ENCODE measurements at places on chromosomes 3 and 15.

GRCh38 chr15:100762913-100763834, 116.5 kb upstream of the ALDH1A3 start:
- no peak for DNase-seq

DNA sequence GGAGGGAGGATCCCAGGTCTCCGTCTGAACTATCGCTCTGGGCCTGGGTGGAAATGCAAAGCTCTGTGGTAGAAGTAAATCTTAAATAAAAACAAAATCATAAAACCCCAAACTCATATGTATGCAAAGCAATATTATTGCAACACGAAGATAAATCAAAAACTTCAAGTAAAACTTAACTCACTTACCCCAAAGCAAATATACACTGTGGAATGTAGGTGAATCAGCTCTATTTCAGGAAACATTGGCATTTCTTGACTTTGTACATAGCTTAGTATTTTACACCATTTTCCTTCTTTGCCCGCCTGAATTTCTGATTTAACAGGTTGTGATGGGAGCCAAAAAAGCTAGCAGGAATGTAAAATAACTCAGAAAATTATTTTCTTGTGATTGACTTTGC, 126.2 kb downstream of the TPRG1 start:
- no peak for DNase-seq

- no peak for DNase-seq
Observed at GRCh38 chr3:58633157-58633865, 33.3 kb downstream of the FAM3D start.

GRCh38 chr3:149701206-149701976, 43.6 kb upstream of the WWTR1 start:
- no peak for DNase-seq

- DNase-seq, result no peak
Observed at GRCh38 chr3:20462226-20462625, 276.2 kb upstream of the SGO1 start.

DNA sequence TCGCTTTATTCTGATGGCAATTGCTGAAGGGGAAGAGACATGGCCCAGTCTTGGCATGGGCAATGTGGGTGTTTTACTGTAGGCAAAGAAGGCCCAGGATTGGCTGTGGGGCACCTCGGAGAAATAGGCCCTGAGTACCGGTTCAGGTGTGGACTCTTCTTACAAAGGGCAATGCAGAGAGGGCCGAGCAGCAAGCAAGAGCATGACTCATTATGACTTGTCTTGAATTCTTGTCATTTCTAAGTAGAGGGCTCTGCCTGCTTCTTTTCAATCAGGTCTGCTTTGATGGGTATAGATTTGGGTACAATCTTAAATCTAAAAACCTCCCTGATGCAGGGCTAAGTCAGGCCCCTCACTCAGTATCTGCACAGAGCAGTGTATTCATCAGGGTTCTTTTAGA, 14.8 kb upstream of the BUB1B start:
- no peak for DNase-seq

DNA sequence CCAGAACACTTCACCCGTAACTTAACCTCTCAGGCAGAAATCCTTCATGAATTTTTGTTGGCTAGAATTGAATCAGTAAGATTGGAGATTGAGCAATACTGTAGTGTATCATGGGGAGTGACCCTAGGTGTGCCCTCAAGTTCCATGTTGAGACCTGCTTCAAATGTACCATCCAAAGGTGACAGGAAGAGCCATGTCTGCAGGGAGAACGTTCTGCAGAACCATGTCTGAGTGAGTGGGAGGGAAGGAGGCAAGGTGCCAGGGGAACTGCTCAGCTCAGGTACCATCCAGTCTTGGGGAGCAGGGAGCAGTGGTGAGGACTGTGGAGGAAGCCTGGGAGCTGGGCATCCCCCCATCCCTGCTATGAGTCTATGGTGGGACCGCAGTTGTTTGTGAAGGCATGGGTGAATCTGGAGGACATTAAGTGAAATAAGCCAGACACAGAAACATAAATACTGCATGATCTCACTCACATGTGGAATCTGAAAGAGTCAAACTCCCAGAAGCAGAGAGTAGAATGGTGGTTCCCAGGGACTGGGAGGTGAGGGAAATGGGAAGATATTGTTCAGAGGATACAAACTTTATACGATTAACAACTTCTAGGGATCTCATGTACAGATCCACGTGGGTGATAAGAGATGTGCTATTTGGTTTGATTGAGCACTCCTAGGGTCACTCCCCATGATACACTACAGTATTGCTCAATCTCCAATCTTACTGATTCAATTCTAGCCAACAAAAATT, 23.3 kb downstream of the CFAP161 start:
- no peak for DNase-seq

- DNase-seq, result no peak
Observed at GRCh38 chr3:185713015-185713414, 111.8 kb downstream of the IGF2BP2 start.

- no peak for DNase-seq
Observed at GRCh38 chr3:61579685-61580084, 18.3 kb downstream of the PTPRG start.

DNA sequence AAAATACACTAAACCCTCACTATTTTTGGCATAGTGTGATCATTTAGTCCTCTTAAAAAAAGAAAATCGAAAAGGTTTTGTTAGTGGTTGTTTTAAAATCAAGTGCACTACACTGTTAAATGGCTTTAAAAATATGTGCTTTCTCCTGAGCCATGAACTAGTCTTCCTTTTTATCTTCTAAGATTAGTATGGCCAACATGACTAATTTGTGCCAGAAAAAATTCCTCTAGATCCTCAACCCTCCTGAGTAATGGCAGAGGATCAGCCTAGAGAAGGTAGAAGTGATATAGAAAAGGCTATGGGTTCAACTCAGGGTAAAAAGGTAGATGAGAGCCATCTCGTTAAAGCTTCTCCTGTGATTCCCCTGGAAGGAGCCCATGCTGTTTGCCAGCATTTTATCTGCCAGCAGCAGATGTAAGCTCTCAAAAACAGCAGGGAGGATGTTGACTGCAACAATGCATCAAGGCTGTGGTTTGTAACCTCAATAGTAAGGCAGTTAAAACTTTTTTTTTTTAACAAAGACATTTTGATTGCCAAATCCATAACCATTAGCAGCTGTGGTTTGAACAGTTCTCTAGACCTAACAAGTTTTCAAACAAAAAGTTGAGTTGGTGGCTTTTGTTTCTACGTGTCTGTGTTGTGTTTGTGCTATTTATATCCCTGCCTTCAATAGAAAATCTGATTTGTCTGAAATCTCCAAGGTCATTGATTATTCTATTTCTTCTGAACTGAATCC, 30.2 kb upstream of the ZNF609 start:
- no peak for DNase-seq

DNA sequence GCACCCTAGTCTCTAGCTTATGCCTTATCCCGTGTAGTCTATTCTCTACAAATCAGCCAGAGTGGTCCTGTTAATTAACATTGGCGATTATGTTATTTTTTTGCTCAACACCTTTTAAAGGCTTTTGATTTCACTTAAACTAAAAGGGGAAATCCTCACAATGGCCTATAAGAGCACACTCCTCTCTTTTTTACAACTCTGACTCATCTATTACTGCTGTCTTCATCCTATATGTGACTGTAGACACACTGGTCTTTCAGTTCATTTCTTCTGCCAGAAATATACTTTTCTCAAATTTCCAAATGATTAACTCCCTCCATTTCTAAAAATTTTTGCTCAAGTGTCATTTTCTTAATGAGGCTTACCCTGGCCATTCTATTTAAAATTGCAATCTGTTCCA, 143.4 kb downstream of the NSUN3 start:
- DNase-seq, result no peak

- DNase-seq, result no peak
Observed at GRCh38 chr3:141103067-141103466, 51.9 kb downstream of the SPSB4 start.

DNA sequence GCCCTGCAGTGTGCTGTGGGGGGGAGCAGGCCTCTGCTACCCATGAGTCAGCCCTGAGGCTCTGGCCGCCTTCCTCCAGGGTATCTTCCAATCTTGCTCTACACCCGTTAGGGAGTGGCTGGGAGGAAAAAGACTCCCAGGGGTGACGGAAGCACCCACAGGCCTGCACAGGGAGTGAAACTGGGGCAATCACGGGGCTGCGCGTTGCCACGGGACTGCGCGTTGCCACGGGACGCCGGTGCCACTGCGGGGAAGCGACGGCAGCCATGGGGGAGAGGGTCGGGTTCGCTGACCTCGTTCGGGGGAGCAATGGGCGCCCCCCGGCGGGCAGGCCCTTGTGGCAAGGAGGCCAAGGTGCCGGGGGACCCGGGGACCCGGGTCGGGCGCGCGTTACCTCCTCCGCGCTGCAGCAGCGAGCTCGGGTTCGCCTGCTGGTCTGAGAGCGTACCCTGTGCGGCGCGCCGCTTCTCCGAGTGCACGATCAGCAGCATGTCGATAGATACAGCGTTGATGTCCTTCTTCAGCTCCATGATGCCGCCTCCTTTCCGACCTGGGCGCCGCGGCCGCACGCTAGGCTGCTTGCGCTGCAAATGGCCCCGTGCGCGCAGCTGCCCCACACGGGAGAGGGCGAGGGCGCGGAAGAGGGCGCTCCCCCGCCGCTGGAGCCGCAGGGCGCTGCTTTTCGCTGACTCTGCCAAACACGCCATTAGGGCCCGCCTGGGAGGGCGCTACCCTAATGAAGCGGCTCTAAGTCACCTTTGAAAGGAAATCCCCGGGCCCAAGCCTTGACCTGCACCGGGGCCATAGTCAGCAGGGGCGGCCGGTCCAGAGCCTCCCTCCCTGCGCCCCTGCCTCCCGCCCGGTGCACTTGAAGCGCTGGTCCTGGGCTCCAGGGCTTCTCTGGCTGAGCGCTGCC, at the start of gene KY:
KY (minus strand) TSS at position 592 of the 916 bp plus-strand sequence; CDS start at position 530, 62 bp downstream.
- no peak for DNase-seq

DNA sequence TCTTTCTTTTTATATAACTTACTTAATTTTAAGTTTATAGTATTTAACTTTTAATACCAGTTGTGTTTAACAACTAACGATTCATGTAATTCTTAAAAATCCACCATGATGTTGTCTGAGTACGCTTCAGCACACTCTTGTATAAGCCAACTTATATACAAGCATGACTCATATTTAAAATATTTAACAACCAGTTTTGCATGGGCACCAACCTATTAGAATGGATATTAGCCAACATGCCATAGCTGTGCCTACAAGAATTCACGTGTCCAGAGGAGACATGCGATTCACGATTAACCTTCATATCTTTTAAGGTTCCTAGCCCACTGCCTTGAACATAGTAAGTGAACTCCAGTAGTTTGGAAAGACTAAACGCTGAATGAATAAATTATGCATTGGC, 1023.2 kb downstream of the TBL1XR1 start:
- DNase-seq, result no peak

GRCh38 chr3:67381667-67382272, 272.6 kb downstream of the SUCLG2 start:
- no peak for DNase-seq

GRCh38 chr3:42545284-42545900, 36.4 kb downstream of the SEC22C start:
- no peak for DNase-seq

- DNase-seq, result no peak
Observed at GRCh38 chr3:135739779-135740178, 225.7 kb upstream of the PPP2R3A start.

GRCh38 chr3:192543163-192543562, 184.2 kb downstream of the FGF12 start:
- DNase-seq, result no peak

GRCh38 chr3:125481786-125482185, 38.2 kb downstream of the SNX4 start:
- DNase-seq, result no peak

- peak; percentile 45 for DNase-seq
Observed at GRCh38 chr15:43225201-43225949, 4.6 kb upstream of the EPB42 start.

GRCh38 chr3:43288850-43289249, 2.5 kb downstream of the SNRK start:
- no peak for DNase-seq

DNA sequence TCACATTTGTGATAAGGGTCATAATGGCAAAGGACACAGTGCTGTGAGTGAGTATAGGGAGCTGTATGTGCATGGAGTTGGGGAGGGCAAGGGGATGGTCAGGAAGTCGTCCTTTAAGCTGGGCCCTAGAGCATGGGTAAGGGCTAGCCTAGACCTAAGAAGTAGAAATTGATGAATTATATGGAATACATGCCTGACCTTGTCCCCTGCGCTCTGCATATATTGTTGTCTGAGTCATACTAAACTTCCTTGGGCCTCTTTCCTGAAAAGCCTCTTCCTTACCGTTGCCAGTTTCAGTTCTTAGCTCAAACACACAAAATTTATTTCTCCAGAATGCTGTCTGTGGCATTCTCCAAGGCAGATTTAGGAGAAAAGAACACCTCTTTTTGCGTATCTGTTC, 4.6 kb downstream of the SNRK start:
- DNase-seq, result no peak

DNA sequence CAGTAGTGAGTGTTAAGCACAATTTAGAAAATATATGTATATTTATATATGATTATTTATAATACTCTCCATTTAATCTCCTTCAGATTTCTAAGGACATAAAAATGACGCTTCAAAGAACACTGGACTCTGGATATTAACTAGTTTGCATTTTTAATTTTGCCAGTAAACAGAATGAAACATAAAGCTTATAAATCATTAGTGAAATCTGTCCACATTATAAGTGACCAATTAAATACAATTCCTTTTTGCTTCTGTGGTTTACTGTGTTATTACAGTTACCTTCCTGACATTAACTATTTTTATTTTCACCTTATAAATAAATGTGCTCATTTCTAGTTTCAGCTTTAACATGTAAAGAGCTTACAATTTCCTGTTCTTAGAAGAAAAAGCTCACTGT, 1081.1 kb upstream of the EPHA6 start:
- no peak for DNase-seq

DNA sequence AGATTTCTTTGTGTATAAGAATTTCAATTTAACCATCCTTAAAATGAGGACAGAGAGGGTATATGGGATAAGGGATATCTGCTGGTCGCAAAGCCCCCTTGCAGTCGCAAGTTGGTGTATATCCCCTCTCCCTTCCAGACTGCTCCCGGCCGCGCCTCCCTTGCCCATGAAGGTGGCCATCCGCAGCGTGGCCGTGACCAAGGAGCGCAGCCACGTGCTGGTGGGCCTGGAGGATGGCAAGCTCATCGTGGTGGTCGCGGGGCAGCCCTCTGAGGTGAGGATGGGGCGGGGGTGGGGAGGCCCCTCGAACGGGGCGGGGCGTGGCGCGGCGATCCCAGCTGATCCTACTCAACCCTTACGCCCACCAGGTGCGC, 29.4 kb downstream of the NBEAL2 start:
- DNase-seq, result no peak

GRCh38 chr3:42914771-42915515, 9.0 kb downstream of the ZNF662 start:
- DNase-seq, result no peak

GRCh38 chr3:122987736-122988319, 39.7 kb downstream of the SEMA5B start:
- no peak for DNase-seq

DNA sequence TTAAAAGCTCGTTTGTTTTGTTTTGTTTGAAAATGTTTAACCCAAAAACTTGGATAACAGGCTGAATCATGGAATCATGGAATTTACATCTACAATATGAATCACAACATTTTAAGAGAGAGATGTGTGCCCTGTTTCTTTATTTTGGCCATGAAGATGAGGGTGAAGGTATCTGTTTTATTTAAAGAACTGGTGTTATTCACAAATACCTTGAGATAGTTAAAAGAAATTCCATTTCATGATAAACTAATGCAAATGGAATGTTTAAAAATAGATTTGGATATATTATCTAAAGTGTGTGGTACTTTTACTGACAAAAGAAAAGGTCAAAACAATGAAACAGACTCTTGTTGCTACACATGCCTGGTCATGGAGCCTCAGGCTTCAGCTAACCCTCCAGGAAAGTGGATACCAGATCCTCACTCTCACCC, 486.0 kb upstream of the CFAP20DC start:
- DNase-seq, result no peak

Data from Panc1 (cell line).